ENCODE measurements at places on chromosomes 13 and 19. TPM values are rescaled to one million over a fixed set of nuclear protein-coding genes. Genes with fewer than 3 reads are reported as not detected.

The YJU2 gene
- 15.4 TPM for total RNA-seq

The PSG7 gene
- total RNA-seq, result not detected

The NCAN gene
- 0.05 TPM for total RNA-seq

The ZNF546 gene
- total RNA-seq, result 4.0 TPM

The FGF21 gene
- not detected for total RNA-seq

The SLC6A16 gene
- total RNA-seq, result 4.0 TPM

The FBXW9 gene
- 8.0 TPM for total RNA-seq

The ZNF534 gene
- not detected for total RNA-seq

The IL12RB1 gene
- not detected for total RNA-seq

The APOC1 gene
- total RNA-seq, result 44.8 TPM

The NEK3 gene
- total RNA-seq, result 82.4 TPM

The TMIGD2 gene
- total RNA-seq, result not detected

The ZNF560 gene
- not detected for total RNA-seq

The CD177 gene
- total RNA-seq, result 0.38 TPM

The ARGLU1 gene
- 242 TPM for total RNA-seq

The SPTBN4 gene
- total RNA-seq, result 0.49 TPM

The SHISA7 gene
- total RNA-seq, result not detected

The PODNL1 gene
- total RNA-seq, result not detected

The ZNF547 gene
- 4.8 TPM for total RNA-seq

The NANOS2 gene
- total RNA-seq, result not detected

The C19orf81 gene
- total RNA-seq, result not detected

The SRRM5 gene
- 0.26 TPM for total RNA-seq

The TJP3 gene
- 3.1 TPM for total RNA-seq

The FOXA3 gene
- 1.1 TPM for total RNA-seq

The GPR18 gene
- total RNA-seq, result not detected

The ZNF729 gene
- not detected for total RNA-seq

The ARRDC5 gene
- not detected for total RNA-seq

The LIPE gene
- total RNA-seq, result 5.5 TPM

The FOSB gene
- 64.2 TPM for total RNA-seq

The RNF225 gene
- not detected for total RNA-seq

The PRSS57 gene
- total RNA-seq, result not detected

The S1PR2 gene
- total RNA-seq, result 9.3 TPM

The TMEM221 gene
- total RNA-seq, result 1.4 TPM

The GPR12 gene
- total RNA-seq, result not detected

Measured in endothelial cell (in vitro differentiated cells).